ENCODE measurements at places on chromosomes 4 and X. TPM values are rescaled to one million over a fixed set of nuclear protein-coding genes. Genes with fewer than 3 reads are reported as not detected.

Gene DCHS2
- total RNA-seq, result 1.5 TPM

Gene RADX
- total RNA-seq, result 0.50 TPM

Gene CCDC149
- 13.5 TPM for total RNA-seq

Gene HTT
- 51.0 TPM for total RNA-seq

Gene GYG2
- total RNA-seq, result 12.8 TPM

Gene RTL5
- 2.1 TPM for total RNA-seq

Gene CFAP97
- 12.2 TPM for total RNA-seq

Gene DMP1
- not detected for total RNA-seq

Gene FGFBP2
- 0.96 TPM for total RNA-seq

Gene GAB1
- total RNA-seq, result 81.2 TPM

Gene SASH3
- 2.9 TPM for total RNA-seq

Gene PCDH7
- total RNA-seq, result 4.7 TPM
